Stimulated activated naive B cell treated with anti-CD40 and anti-IgM and Interleukin-4, amounts not matched to agents 10 μg/mL and 1 μg/mL and 100 μg/mL, for 72 hours (primary cell): ENCODE measurements at places on chromosomes 4 and X.

DNA sequence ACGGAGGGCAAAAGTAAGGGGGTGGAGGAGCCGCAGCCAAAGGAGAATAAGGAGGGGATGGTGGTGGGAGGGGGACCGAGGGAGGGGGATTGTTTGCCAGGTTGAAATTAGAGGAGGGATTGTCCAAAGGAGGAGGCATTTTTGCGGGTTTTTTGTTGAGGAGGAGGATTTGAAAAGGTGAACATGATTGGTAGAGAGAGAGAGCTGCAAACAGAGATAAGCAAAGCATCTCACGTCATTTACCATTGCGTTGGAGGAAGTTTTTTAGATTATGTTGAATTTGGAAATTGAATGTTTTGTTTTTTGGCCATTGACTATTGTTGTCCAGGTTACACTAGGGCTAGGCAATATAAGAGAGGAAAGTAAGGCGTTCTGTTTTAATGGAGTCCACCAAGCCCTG lies 54.5 kb upstream of the ABCB7 start:
- no peak for DNase-seq

- no peak for DNase-seq
Measured at GRCh38 chrX:145506214-145506613, 258.9 kb downstream of the SPANXN1 start.

DNA sequence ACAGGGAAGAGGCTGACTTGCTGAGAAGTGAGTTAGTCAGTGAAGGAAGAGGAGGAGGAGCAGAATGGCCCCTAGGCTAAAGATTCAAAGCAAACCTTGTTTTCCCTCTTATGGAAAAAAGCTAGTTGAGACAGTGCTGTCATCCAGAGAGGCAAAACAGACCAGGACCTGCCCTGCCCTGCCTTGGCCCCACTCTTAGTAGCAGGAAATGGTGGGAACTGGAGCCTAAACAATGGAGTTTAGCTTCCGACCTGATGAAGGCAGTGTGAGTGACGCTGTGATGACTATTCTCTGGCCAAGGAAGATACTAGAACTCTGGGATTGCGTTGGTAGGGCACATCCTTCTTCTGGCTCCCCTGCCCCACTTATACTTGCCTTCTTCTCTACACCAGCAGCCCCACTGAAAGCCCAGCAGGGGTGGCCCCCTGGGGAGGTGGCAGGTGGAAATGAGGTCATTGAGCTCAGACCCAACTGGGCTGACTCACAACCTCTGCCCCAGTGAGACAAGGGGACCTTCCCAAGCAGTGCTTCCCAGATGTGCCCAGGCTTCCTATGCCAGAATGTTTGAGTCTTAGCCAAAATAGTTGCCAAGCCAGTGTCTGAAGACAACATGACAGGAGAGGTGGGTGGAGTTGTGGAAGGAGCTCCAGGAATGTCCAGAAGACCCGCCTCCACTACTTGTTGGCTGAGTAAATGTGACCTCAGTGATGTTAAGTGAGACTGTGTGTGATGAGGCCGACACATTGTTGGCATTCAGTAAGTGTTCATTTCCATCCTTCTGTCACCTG lies 38.8 kb downstream of the MSN start:
- peak; percentile 30 for DNase-seq

- DNase-seq: no peak
Measured at GRCh38 chr4:113790478-113790877, 28.9 kb upstream of the CAMK2D start.

DNA sequence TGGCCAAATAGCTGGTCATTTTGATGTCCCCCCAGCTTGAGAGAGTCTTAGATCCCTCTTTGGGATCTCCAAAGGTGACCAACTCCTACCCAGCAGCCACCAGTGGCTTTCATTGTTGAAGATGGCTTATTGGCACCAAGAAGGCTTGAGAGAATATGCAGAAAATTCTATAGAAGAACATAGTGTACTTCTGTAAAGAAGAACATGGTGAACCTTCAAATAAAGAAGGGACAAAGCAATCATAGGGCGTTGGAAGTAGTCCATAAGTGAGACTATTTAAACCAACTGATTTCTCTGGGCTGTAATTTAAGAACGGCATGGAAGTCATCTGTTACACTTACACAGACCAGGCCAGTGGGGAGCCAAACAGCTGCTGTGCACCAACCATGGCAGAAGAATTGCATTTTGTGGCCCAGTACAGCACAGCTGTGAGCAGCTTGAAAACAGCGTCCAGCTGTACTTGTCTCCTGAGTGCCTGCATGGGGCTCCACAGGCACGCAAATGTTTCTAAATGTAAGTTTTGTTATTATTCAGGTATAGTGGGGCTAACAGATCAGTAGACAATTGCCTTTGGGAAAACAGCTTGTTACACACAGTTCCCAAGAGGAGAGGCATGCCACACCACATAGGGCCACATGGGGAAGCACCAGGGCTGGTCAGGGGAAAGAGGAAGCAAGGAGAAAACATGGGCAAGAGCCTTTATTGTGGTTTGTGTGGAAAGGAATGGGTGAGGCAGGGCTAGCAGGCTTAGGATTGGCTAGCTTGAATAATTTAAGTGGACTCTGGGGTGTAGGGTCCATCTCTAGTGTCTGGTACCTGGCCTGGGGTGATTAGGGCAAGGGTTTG lies 125.0 kb downstream of the ARHGAP6 start:
- no peak for DNase-seq

DNA sequence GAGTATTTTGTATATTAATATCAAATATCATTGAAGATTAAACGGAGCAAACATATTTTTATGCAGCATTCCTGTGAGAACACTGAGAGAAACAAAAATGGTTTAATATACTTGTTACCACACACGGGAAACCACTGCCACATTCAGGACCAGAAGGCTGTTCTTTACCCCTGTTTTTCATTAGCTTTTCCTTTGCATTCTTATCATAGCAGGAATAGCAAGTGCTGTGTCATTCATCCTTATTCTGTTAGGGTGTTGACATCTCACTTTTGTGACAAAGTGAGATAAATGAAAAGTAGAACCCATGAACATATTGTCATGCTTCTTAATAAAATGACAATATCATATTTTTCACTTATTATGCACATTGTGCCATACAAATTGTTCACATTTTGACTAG lies 212.4 kb upstream of the NDST4 start:
- DNase-seq: no peak

GRCh38 chr4:87032884-87033533 lies 98.2 kb downstream of the AFF1 start:
- no peak for DNase-seq

DNA sequence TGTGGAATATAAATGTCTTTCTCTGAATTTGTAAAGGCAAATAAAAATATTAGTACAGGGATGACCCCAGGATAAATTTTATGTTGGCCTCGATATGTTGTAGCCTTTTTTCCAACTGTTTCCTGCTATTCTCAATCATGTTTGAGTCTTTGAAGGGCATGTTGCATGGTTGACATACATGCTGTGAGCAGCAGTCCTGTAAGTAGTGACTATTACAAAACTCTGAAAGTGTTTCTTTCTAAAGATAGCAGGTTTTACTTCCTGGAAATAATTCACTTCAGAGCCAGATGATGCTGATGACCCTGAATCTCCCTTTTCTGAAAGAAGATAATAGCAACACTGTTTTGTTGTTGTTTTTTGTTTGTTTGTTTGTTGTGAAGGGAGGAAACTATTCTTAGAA lies 393.0 kb upstream of the GNPDA2 start:
- DNase-seq: no peak

DNA sequence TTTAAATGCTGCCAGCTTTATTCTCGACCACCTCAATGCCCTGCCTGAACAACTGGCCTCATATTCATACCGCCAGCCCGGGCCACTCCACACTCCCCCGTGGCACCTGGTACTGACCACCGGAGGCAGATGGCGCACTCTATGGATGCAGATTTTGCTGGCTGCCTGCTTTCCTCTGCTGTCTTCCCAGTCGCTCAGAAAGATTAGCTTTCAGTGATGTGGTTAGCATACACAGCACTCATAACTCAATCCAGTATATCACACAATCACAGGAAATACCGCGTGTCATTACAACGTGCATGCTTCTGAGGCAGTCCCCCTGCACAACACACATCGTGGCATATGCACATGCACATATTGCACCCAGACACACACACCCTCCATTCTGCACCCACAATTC lies 147.2 kb upstream of the BCOR start:
- DNase-seq: no peak

DNA sequence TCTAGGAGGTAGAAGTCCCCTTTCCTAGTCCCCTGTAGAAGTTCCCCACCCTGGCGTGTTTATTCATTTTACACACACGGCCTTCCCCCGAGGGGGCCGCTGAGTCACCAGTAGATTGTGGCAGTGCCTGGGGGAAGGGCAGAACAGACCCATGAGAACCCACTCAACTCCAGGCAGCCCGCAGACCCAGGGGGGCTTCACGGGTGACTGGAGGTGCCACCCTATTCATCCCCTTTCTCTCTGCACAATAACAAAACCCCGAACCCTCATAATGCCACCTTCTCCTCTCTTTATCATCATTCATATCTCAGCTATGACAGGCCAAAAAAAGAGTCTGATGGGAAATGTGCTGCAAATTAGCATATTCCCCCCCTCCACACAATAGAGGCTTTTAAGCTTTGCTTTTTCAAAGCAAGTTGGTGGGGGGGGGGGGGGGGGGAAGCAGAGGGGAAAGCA lies 20.4 kb upstream of the GPM6B start:
- DNase-seq: no peak

- DNase-seq: peak; percentile 57
Measured at GRCh38 chr4:37603070-37603468, 83.1 kb downstream of the RELL1 start.

DNA sequence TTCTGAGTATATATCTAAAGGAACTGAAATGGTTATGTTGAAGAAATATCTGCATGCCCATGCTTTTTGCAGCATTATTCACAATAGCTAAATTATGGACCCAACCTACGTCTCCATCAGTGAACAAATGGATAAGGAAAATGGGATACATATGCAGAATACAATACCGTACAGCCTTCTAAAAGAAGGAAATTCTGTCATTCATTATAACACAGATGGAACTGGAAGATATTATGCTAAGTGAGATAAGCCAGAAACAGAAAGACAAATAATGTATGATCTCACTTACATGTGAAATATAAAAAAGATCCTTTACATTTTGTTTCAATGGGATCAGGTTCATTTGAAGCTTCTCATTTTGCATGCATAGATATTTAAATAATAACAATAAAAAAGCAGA lies 263.3 kb downstream of the STPG2 start:
- DNase-seq: no peak

DNA sequence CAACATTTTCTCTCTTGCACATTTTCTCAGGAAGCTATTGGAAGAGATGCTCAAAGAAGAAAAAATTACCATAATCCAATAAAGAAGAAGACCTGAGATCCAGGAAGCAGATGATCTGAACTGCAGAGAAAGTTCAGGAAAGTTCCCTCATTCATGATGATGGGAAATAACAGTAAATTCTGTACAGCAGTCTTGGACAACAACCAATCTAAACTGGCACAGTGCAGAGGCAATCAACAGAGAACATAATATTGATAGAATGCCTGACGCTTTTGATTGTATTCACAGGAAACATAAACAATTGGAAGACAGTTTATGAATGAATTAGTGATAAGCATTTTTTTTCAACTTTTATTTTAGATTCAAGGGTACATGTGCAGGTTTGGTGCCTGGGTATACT lies 428.9 kb downstream of the KCTD8 start:
- DNase-seq: no peak

DNA sequence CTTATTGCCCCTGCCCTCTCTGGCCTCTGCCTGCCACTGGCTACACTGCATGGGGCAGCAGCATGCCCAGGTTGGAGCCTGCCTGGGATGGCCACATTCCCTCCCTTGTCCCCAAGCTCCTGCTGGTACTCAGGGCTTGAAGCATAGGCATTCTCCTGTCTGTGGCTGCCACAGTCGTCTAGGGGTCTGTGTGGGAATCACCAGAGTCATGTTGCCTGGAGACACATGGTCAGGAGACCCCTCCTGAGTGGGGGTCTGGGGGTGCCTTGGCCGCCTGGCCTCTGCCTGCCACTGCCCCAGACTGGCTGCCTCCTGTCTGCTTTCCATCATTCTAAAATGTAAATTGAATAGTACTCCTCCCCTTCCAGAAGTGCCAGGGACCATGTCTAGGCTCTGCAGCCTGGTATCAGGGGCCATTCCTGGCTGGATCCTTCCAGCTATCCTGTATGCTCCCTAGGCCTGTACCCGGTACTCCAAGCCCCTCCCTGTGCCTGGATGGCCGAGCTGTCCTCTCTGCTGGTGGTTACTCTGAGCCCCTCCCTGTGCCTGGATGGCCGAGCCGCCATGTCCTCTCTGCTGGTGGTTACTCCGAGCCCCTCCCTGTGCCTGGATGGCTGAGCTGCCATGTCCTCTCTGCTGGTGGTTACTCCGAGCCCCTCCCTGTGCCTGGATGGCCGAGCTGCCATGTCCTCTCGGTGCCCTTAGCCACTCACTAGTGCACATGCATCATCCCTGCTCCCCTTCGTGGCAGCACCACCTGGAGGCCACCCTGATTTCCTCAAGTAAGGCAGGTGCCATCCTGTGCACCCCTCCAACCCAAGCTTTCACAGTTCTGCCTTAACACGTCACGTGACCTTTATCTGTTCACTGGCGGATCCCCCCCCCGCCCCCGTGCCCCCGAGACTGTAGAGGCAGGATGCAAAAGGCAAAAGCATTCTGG lies 5.5 kb upstream of the NKX1-1 start:
- no peak for DNase-seq

GRCh38 chrX:141760761-141761160 lies 62.2 kb upstream of the SPANXD start:
- DNase-seq: no peak

GRCh38 chr4:184959786-184960185 lies 58.5 kb upstream of the HELT start:
- DNase-seq: no peak

DNA sequence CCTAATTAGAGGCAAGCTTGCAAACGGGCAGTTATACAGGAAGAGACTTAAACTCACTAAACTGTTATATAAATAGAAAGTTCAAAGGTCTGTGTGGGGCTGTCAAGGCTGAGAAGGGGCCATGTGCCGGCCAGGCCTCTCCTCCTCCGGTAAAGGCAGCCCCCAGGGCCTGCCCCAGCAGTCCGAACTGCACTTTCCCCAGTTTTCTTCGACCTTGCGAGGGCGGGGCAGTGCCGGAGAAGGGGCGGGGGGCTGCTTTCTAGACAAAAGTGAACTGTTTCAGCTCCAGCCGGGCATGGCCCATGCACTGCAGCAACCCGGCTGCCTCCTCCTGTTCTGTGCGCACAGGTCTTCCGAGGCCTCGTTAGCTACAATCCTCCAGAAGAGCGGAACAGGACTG lies 4.1 kb downstream of the AFF2 start:
- DNase-seq: no peak

DNA sequence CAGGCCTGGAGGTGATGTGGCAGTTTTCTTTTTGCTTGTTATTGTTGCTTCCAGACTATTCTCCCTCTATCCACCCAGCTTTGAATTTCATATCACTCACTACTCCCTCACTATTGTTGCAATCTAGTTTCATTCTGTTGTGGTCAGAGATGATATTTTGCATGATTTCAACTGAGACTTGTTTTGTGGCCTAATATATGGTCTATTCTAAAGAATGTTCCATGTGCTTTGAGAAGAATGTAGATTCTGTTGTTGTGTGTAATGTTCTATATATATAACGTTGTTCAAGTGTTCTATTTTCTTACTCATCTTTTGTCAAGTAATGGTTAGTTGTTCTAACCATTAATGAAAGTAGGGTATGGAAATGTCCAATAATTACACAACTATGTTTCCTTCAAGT lies 59.0 kb downstream of the THOC2 start:
- no peak for DNase-seq
